MM.1S (cell line): ENCODE measurements at places on chromosomes 11 and 22.

DNA sequence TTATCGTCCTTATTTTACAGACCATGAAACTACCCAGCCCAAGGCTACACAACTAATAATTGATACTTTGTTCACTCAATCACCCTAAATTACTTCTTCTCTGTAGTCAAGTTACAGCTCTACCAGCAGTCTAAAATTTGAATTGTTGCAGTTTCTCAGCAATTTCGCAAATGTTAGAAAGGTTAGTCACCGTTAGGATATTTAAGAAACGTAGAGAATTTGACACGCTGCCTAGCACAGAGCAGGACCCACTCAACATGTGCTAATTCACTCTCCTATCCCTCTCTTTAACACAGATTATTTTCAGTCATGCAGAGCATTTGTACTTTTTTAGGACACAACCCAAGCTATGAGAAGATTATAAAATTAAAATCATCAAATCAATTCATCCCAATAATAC lies 771.1 kb upstream of the LUZP2 start:
- DNase-seq: no peak

- no peak for DNase-seq
These were observed 467.0 kb downstream of the LUZP2 start for GRCh38 chr11:24963852-24964251.

GRCh38 chr22:32352681-32353080 lies 5.0 kb upstream of the RFPL3 start:
- no peak for DNase-seq

DNA sequence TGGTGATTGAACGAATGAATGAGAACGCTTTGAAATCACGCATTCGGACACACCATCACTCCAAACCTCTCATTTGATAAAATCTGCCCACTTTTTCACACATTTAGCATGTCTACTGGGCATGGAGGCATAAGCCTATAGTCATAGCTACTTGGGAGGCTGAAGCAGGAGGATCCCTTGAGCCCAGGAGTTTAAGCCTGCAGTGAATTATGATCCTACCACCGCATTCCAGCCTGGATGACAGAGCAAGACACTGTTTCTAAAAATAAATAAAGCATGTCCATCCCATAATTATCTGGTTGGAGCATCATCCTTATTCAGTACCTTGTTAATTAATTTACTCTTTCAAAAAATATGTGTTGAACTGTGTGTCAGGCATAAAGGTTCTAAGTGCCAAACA lies 3.3 kb upstream of the PICALM start:
- no peak for DNase-seq

DNA sequence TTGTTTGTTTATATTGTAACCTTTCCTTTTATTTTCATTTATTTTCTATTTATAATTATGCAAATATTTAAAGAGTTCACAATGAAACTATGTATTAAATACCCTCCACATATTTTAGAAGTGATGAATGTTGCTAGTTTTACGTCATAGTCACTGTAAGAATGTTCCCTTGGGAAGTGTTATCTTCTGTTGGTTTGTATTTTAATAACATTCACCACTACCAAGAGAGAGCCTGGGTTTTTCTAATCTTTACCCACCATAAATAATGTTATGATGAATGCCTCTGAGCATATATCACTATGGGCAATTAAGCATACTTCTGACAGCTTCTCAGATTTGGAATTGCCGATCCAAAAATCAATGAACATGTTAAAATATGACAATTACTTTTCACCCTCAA lies 80.7 kb downstream of the GGT1 start:
- DNase-seq: no peak

GRCh38 chr11:77066229-77067042 lies at the start of gene CAPN5:
TSS of gene CAPN5 (plus strand) at chr11:77066971. CDS start at chr11:77084887, 17,916 bp downstream.
- peak; percentile 88 for DNase-seq

- no peak for DNase-seq
These were observed 34.1 kb upstream of the JAM3 start for GRCh38 chr11:134034496-134035381.

DNA sequence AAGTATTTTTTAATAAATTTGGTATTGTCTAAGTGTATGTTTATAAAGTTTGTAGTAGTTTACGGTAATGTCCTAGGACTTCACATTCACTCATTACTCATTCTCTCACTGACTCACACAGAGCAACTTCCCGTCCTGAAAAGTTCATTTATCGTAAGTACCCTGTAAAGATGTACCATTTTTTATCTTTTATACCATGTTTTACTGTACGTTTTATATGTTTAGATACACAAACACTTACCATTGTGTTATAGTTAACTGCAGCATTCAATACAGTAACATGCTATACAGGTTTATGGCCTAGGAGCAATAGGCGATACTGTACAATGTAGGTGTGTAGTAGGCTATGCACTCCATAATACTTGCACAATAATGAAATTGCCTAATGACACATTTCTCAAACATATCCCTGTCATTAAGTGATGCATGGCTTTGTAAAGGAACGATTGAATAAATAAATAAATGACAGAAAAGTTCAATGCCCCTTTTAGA lies 12.5 kb upstream of the CARD18 start:
- no peak for DNase-seq

- DNase-seq: no peak
These were observed 5.7 kb upstream of the SMARCB1 start for GRCh38 chr22:23781065-23781464.

DNA sequence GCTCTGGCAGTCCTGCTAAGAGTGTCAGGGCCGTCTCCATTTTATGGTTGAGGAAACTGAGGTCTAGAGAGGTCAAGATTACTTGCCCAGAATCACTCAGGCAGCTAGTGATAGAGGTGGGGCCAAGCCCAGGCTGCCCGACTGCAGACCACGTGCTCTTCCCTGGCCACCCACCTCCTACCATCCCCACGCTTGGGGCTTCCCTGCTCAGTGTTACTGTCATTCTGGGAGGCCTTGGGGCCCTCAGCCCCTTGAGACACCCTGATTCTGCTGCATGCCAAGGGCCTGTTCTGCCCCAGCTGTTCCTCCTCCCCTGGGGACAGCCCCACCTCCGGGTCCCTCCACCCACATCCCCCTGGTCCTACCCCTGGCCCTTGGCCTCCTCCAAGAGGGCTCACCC lies 17.2 kb upstream of the TAB1 start:
- DNase-seq: no peak

- DNase-seq: peak; percentile 89
These were observed 67.0 kb downstream of the IGLL5 start for GRCh38 chr22:22954656-22955055.
